ENCODE measurements at places on chromosomes 16 and 17.

GRCh38 chr17:44417553-44417952 is 28.1 kb upstream of the ITGA2B start:
- DNase-seq = no peak

DNA sequence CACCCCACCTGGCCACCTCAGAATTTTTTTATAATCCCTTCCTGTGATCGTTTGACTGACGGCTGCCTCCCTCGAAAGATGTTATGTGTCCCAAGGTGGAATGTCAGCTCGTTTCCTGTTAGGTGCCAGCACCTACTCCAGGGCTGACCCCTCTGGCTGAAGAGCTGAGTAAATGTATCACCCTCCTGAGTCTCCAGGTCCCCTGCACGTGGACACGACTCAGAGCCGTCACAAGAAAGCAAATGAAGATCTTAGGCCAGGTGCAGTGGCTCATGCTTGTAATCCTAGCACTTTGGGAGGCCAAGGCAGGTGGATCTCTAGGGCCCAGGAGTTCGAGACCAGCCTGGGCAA is 273.2 kb downstream of the C16orf95 start:
- DNase-seq = no peak

GRCh38 chr17:40103071-40103661 is 2.8 kb upstream of the NR1D1 start:
- no peak for DNase-seq

- DNase-seq = no peak
Measured at GRCh38 chr17:36741019-36741902, 139.9 kb downstream of the MRM1 start.

- peak; percentile 4 for DNase-seq
Measured at GRCh38 chr17:2943981-2944380, 119.4 kb downstream of the OR1D5 start.

- no peak for DNase-seq
Measured at GRCh38 chr16:82063456-82064082, 28.5 kb downstream of the HSD17B2 start.

DNA sequence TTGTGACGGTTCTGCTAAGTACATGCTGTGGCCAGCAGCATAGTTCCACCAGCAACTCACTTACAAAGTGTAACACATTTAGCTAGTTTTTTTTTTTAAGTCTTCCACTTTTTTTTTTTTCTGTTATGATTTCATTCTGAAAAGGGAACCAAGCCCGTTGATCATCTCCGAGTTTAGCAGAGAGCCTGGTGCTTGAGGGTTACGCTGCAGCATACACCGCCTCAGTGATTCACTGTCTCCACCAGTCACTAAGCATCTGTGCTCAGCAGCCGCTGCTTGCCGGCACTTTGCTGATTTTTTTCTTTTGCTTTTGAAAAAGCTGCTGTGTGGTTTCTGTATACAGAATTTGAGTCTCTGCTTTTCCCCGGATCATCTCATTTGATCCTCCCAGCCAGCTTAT is 194.5 kb upstream of the CDH13 start:
- DNase-seq = peak; percentile 21

DNA sequence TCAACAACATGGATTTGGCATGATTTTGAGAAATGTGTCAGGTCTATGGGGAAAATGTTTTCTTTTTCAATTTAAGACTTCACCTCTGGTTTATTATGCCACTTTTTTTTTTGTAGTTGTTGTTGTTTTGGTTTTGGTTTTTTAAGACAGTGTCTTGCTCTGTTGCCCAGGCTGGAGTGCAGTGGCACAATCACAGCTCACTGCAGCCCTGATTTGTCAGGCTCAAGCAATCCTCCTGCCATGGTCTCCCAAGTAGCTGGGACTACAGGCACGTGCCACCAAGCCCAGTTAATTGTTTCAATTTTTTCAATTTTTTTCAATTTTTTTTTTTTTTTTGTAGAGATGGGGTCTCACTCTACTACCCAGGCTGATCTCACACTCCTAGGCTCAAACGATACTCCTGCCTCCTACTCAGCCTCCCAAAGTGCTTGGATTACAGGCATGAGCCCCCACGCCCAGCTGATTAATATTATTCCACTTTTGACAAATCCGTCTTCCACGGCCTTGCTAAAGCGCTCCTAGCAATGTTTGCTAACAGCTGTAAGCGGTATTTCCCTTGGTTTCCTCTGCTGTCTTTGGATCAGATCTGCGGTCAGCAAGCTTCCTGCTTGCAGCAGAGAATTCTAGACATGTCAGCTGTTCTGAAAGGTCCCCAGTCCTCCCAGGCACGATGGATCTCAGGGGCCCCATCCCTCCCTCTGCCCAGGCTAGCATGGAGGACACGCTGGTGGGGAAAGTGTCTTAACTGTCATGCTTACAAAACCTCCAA is 7.0 kb upstream of the MILR1 start:
- DNase-seq = peak; percentile 39

- DNase-seq = no peak
Measured at GRCh38 chr16:72905581-72905980, 142.3 kb downstream of the ZFHX3 start.

DNA sequence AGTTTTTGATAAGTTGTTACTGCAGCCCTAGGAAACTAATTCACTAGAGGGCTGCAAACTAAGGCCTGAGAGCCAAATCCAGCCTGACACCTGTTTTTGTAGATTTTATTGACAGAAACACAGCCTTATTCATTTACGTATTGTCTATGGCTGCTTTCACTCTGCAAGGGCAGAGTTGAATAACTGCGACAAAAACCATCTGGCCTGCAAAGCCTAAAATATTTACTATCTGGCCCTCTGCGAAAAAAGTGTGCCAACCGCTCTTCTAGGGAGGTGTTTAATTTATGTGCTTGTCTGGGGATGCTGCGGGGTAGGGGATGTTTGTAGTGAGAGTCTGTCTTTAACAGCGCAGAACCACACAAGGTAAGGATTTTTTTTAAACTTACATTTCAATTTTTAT is 165.0 kb upstream of the RBFOX1 start:
- DNase-seq = no peak

DNA sequence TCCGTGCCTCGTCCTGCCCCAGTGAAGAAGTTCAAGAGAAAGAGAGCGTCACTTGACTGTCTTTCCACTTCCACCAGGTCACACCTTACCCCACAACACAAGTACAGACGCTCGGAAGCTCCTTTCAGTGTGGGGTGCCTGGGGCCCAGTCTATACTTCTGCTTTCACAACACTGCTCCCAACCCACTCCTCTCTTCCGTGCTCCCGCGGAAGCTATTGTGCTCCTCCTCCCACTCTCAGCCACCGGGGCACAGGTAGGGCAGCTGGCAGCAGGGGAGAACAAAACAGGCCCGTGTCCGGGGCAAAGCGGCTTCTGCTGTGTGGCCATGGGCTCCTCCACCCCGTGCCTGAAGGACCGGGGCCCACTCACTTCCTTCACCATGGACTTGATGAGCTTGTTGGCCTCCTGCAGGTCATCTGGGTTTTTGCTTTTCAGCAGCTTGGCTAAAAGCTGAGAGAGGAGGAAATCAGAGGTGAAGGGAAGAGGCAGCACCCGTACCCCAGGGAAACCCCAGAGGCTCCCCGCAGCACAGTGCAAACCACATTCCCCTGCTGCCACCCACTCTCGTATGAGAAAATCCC is 18.9 kb downstream of the GGA3 start:
- peak; percentile 42 for DNase-seq

DNA sequence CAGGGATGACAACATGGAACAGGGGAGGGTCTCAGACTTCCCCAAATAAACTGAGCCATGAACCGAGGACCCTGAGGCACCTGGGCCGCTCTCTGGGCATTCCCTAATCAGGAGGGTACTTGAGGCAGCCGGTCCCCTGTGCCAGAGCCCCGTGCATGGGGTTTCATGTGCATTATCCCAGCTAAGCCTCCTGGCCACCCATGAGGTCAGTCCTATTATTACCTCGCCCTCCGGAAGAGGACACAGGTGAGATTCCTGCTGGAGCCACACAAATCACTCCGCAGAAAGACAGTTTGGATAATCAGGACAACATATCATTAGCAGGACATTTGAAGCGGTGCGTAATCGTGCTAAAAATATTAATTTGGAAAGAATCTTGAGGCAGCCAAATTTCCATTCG is 274.0 kb downstream of the PARN start:
- no peak for DNase-seq

DNA sequence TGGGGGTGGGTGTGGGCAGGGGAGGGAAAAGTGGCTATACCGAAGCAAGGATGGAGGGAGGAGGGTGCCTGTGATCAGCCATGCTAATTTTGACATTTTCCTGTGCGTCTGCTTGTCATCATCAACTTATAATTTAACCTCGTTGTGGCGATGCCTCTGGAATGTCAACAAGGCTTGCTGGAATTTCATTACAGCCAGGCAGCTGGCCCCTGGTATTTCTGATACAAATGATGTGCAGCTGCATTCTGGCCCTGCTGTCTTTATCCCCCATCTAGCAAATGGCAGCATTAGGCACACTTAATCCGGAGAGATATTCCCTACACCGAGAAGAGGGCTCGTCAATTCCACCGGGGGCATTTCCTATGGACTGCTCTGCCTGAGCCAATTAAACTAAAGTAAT is 278.3 kb upstream of the CCL2 start:
- no peak for DNase-seq

GRCh38 chr16:88484505-88485365 is 31.7 kb downstream of the ZFPM1 start:
- DNase-seq = no peak

DNA sequence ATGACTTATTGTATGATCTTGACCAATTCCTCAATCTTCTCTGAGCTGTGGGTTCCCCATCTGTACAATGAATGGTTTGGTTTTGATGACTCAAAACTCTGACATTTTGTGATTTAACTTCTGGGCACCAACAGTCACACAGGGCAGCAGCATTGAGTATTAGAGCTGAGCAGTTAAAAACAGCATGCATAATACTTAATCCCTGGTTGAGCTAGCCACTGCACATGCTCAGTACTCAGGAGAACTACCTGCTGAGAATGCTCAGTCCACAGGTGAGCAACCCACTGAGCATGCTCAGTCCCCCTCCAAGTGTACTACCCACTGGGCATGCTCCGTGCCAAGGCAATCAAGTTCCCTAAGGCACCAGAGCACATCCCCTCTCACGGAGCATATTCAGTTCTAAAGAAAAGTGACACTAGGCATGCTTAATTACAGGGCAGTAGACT is 68.7 kb downstream of the AIPL1 start:
- DNase-seq = no peak

DNA sequence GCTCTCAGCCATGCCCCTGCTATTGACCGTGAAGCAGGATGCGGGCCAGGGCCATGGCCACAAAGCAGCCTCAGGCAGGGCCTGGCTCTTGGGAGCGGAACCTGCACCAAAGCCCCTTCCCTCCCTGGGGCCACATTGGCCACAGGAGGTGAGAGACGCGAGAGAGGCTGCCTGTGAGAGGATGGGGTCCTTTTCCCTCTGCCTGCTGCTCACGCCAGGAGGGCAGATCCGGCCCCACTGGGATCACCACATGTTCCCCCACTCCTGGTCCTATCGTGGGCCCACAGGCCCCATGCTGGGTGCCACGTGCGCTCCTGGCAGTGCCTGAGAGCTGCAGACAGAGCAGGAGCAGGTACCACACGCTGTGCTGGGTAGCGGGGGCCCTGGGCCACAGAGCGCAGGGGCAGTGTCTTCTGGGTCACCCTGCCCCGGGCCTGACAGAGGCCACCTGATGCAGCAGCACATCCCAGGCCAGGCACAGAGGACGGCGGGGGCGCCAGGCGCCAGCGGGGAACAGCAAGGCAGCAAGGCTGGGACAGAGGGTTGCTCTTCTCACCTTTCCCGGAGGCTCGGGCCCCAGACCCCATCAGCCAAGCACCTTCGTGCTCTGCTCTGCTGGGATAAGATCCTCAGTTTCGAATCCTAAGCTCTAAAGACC is 9.2 kb upstream of the NUDT16L1 start:
- no peak for DNase-seq

GRCh38 chr16:47565454-47565853 is 104.3 kb downstream of the PHKB start:
- DNase-seq = peak; percentile 35

DNA sequence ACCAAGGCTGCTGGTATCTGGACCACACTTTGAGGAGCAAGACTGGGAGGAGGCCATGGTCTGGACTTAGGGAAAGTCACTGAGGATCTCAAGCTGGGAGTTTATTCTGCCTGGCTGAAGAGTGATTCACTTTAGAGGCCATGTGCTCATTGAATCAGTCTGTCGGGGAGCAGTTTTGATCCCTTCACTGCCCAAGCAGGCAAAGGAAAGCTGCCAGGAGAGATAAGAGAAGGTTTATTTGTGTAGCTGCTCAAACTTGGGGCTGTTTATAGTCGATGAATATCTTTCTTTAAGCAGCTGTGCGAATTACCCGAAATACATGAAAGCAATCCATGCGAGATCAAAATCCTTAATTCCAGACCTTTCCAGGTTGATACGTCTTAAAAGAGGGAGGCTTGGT is 544.4 kb upstream of the EEF2KMT start:
- DNase-seq = no peak

DNA sequence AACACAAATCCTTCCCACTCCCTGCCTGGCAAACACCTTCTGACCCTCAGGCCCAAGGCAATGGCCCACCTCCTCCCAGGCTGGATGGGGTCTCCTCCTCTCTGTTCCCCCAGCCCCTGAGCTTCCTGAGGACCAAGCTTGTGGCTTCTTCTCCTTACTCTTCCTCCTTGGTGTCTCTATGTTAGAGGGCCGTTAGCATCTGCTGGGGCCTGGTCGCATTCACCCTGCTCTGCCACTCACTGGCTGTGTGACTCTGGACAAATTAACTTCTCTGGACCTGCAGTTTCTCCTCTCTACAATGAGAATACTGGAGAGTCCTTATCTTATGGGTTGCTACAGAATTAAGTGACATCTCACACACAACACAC is 725 bp upstream of the MT2A start:
- DNase-seq = no peak

DNA sequence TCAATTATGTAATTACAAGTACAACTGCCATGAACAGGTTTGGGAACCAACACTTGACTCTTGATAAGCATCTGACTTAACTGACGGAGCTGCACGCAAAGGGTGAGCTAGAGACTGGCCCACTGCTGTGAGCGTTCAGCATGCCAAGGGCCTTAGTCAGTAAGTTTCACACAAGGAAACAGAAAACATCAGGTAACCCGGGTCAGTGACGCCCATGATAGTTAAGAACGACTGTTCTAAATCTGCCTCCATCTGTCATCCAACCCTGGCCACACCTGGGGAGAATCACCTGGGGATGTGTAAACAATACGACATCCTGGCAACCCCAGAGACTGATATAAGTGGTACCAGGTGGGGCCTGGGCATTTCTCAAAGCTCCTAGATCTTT is 12.3 kb downstream of the SMIM5 start:
- no peak for DNase-seq

DNA sequence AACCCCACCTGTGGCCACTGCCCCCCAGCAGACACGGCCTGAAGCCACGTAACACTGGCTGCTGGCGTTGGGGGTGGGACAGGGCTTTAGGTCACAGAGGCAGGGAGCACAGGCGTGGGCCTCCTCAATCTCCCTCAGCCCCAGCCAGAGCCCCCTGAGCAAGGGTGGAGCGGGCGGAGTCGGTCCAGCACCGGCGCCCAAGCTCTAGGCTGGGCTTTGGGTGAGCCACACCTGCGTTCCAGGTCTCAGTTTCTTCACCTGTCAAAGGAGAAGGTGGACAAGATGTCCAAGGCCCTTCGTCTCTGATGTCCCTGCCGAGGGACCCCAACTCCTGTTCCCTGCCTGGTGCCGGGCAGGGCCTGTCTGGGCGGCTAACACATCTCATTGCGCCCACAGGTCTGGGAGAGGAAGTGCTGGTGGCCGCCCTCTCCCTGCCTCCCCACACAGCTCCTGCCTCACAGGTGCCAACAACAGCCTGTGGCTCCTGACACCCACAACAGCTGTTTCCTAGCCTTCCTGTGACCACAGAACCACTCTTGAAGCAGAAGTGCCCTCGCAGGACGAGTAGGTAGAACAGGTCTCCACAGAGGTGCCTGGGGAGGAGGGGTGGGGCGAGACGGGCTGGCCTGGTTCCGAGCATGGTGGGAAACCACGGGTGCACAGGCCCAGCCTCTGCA is 12.0 kb downstream of the FAM83G start:
- DNase-seq = peak; percentile 35
